SHP77 (cell line): ENCODE measurements at places on chromosomes 6 and 20.

DNA sequence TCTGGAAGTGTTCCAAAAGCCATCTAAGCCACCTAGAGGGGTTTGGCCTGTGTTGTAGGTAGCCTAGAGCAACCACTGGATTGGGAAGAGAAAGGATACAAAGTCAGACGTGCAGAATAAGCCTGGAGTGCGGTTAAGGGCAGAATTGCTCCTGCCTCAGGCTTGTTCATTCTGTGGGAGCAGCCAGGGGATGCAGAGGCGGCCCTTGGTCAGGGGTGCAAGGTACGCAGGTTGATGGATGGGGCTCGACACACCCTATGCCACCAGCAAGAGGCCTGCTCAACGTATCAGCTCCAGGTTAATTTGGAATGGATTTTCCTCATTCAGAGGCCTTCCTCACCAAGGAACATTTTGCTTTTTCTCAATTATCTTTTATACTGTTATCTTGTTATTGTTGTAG is 129.8 kb downstream of the SLC23A2 start:
- DNase-seq = no peak

DNA sequence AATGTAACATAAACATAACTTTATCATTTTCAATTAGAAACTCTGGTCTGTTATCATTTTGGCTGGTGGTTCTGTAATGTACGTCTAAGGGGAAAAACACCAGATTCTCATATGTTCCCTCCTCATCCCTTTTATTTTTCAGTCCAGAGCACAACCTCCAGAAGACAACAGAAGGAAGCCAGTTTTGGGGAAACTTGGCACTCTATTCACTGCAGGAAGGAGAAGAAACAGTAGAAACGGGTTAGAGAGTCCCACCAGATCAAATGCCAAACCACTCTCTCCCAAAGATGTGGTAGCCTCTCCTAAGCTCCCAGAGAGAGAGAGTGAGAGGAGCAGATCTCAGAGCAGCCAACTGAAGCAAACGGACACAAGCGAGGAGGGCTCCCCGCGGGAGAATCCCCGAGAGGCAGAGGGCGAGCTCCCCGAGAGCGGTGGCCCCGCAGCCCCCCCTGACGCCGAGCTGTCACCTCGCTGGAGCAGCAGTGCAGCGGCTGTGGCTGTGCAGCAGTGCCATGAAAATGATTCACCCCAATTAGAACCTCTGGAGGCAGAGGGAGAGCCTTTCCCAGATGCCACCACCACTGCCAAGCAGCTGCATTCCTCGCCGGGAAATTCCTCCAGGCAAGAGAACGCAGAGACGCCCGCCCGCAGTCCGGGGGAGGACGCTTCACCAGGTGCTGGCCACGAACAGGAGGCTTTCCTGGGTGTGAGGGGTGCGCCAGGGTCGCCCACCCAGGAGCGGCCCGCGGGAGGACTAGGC is 117.8 kb downstream of the RTN4IP1 start:
- DNase-seq = no peak

GRCh38 chr6:90790696-90791095 is 203.8 kb upstream of the MAP3K7 start:
- DNase-seq = no peak

DNA sequence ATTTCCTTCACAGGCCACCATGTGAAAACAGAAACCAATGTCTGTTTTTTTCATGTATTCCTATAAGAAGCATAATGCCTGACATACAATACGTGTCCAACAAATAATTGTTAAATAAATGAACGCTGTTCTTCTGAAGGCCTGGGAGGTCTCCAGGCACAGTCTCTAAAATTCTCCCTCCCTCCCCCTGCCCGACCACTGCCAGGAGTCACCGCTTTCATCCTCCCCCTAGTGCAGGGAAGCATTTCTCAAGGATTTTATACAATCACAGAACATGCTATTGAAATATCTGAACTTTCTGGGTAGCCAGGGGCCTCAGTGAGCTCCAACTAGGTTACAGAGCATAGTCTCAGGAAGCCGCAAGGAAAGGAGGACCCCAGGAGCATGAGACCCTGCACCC is 95.3 kb downstream of the ZNF217 start:
- DNase-seq = no peak

DNA sequence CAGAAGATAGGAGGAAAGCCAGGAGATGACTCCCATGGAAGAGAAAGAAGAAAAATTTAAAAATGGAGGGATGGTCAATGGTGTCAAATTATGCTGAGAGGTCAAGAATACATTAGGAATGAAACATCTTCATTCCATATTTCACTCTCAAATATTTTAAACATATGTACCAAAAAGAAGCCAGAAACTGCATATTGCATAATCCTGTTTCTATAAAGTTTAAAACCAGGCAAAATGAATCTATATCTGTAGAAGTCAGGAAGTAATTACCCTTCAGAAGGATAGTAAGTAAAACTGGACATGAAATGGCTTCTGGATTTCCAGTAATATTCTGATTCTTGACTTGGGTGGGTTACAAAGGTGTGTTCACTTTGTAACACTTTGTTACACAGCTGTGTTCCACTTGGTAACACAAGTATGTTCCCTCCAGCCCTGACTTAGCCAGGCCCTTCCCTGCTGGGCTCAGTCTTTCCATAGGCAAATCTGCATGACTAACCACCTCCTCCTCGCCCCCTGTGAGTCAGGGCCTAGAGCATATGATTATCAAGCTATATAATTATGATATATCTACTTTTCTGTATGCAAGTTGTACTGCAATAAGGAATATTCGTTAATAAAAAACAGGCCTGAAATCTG is 20.2 kb upstream of the C6orf141 start:
- DNase-seq = no peak

DNA sequence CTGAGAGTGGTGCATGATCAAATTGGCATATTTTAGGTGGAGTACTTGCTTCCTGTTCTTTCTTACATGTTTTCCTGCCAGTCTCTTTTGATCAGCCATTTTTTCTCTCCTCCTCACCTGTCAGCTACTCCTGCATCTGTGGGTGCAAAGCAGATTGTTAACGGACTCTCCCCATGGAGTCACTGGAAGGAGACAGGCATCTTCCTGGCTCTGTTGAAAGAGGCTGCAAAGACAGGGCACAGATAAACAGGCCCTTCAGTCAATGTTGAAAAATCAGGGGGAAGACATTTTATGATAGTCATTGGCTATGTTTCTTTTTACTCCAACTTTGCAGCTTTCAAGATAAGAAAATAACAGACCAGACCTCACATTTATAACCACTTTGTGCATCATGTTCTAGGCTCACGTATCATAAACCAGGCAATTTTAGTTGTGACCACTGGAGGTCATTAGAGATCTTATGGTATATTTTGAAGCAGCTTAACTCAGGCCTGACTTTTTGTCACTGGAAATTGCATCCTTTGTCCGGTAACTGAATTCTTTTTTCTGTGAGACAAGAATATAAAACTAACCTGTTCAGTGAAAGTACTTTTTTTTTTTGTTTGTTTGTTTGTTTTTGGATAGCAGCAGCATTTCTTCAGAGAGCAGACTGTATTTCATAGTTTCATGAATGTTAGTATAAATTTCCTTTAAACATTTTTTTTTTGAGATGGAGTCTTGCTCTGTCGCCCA is 20.1 kb downstream of the ECT2L start:
- DNase-seq = peak; percentile 74

DNA sequence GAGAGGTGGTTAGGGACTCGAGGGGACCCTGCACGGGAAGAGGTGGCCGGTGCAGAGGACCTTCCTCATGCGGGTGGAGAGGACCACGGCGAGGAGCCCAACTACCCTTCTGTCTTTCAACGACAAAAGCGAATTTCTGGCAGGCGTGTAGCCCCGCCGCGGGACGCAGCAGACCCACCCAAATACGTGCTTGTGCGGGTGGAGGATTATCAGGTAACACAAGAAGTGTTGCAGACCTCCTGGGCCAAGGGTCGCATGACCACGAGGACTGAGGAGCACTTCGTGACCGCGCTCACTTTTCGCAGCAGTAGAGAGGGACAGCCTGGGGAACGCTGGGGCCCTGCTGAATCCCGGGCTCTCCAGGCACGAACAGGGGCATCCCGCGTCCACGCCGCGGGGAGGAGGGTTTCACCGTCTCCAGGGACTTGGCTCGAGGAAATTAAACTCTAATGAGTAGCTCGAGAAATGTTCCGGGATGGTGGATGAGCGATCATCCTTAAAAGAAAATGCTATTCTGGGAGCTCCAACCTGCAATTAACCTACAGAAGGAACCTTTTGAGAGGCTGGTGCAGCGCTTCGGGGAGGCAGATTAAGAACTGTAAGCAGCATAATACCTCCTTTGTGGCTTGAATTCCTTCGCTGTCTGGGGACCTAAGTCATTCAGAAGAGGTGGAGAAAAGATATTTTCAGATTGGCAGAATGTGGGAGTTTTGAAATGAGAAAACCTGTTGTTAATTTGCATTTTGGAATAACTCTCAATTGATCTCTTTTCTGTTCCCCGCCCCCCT is 804 bp downstream of the C6orf141 start:
- no peak for DNase-seq

- DNase-seq = no peak
Measured at GRCh38 chr6:80441131-80441530, 334.7 kb downstream of the BCKDHB start.

- no peak for DNase-seq
Measured at GRCh38 chr6:4820704-4821276, 44.6 kb downstream of the CDYL start.

GRCh38 chr6:16097382-16098171 is 31.3 kb upstream of the MYLIP start:
- no peak for DNase-seq

DNA sequence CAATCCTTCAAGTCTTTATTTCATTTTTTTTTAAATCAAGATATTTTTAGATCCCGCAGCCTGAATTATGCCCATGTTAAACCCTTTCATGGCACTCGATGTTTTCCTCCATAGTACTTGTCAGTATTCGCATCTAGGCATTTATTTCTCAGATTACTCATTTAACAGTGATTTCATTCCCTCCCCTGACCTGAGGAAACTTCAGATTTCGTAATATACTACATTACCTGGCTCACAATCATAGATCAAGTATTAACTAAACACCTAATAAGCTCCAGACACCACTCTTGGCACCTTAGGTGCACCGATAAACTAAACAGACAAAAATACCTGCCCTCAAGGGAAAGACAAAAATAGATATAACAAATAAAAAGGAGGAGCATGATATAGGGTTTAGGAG is 413.2 kb upstream of the GJE1 start:
- no peak for DNase-seq

DNA sequence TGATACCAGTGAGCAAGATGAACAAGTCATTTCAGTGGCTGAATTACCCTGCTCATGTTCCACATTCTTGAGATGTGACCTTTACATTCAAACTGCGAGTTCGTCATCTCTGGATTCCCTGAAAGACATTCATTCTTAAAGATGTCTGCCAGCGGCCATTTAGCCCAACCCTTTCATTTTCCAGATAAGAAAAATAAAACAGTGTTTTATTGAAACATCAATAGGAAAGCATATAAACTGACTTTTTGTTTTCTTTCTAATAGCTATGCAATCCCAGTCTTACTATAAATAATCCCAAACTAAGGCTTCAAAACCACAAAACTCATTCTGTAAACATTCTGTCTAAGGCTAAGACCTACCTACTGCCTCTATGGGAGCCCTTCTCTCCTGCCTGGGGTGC is 134.0 kb downstream of the SAMD5 start:
- no peak for DNase-seq

- DNase-seq = peak; percentile 28
Measured at GRCh38 chr6:33633462-33634158, 12.5 kb downstream of the ITPR3 start.

GRCh38 chr6:52330470-52330869 is 31.5 kb upstream of the PAQR8 start:
- DNase-seq = no peak

DNA sequence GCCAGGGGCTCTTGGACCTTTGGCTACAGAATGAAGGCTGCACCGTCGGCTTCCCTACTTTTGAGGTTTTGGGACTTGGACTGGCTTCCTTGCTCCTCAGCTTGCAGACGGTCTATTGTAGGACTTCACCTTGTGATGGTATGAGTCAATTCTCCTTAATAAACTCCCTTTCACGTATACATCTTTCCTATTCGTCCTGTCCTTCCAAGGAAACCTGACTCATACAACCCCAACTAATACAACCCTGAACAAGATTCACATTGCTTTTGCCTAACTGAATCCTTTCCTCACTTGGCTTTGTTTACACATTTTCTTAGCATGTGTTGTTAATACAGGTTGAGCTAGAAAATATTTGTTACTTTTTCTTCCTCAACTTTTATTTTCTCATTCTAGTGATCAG is 21.9 kb downstream of the TBXT start:
- DNase-seq = no peak

GRCh38 chr6:29071831-29072723 is 15.0 kb downstream of the OR2B3 start:
- DNase-seq = peak; percentile 55

GRCh38 chr20:17093782-17094181 is 133.1 kb upstream of the PCSK2 start:
- DNase-seq = peak; percentile 11

GRCh38 chr6:41733707-41734665 is 1.4 kb downstream of the TFEB start:
- DNase-seq = peak; percentile 82

- no peak for DNase-seq
Measured at GRCh38 chr20:16607364-16608276, 34.4 kb upstream of the KIF16B start.

DNA sequence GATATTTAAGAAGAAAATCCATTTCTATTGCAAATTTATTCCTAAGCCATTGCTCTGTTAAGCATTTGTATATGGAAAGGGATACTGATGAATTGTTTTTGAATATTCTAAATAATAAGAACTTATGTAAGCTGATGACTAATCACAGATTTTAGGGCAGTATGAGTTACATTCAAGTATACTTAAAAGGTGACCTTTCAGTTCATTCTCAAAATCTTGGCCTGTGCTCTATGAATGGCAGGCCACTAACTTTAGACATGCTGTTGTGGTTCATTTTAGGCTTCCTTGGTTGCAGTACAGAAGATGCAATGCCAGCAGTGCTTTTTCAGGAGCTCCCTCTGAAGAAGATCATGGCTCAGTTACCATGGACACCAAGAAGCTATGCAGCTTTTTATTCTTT is 380.4 kb downstream of the CENPW start:
- no peak for DNase-seq

GRCh38 chr20:56348305-56348693 is 10.5 kb upstream of the FAM210B start:
- DNase-seq = no peak

DNA sequence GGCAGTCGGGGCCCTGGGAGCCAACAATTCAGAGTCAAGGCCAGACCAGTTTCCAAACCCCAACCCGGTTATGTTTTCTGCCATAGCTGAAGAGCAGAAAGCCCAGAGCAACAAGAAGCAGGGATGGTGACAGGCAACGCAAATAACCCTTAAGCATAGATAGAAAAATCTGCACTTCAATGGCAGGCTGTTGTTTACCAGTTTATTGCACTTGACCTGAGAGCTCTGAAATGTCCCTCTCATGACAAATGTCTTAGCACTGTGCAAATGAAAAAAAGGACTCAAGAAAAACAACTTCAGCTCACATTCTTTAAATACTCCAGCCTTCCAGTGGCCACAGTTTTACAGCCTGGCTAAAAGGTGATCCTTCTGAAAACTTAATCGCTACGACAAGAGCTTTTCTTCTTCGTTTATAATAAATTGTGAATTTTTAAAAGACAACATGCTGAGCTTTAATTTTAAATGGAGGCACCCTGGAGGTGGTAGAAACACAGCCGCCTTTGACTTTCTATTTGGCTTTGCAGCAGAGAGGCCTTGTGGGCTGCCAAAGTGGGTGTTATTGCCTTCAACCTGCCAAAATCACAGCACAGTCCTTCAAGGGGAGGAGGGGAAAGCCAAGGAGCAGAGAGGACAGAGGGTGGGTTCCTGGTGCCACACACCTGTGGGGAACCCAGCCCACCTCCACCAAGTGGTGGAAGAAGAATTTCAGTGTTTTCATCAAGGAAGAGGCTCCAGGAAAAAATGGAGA is 289.5 kb upstream of the CDYL start:
- no peak for DNase-seq
